Endothelial cell (in vitro differentiated cells): ENCODE measurements at places on chromosomes 2 and 18.

DNA sequence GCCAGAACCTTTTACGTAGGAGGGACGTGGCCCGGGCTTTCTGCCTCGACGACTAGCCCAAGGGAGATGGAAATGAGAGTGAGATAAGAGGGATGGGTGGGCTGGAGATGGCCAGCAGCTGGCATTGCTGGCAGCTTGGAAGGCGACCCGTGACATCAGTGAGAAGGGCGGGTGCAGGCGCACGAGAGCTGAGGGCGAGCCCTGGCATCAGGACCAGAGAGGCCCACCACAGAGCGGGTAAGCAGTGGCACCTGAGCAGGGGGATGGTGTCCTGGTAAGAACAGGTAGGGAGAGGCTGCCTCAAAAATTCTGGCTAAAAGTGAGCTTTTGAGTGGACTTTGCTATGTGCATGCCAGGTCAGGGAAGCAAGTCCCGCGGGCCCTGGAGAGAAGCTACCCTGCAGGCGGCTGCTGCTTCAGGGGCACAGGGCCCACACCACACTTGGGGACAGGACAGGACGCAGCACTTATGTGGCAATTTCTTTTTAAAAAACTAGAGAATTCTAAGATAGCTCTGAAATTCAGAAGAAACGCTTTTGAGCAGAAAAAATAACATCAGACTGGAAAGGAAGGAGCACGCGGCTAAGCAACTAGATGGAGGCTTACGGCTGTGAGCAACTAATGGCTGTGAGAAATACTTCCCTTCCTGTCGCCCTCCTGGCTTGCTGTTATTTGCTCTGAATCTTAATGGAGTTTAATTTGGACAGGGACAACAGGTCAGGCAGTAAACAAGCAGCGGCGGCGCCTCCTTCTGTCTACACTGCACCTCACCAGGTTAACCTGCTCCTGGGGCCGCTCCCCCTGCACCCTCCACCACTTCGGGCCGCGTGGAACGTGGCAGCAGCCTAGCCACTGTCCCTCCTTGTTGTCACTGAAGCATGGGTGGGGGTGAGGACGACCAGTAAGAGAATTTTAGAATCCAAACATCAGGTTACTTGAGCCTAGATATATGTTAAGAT lies 20.5 kb downstream of the THAP4 start:
- DNase-seq: no peak

GRCh38 chr2:128798502-128799283 lies 480.0 kb upstream of the HS6ST1 start:
- no peak for DNase-seq

GRCh38 chr2:9914384-9915065 lies 37.0 kb upstream of the GRHL1 start:
- DNase-seq: no peak

GRCh38 chr18:903701-904100 lies 970 bp upstream of the ADCYAP1 start:
- DNase-seq: peak; percentile 84

DNA sequence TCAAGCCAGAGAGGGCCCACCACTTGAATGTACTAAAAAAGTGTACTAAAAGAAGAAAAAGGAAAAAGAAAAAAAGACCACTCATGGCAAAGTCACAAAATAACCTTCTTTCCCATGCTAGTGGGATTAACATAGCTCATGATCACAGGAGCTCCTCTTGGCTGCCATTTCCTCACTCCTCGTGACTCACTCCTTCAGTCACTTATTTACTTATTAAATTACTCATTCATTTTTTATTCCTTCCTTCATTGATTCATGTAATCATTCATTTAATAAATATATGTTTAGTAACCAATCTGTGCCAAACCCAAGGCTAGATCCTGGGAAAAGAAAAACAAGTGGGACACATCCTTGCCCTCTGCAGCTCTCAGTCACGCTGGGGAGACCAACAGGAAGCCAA lies 300.5 kb downstream of the INSIG2 start:
- DNase-seq: no peak

DNA sequence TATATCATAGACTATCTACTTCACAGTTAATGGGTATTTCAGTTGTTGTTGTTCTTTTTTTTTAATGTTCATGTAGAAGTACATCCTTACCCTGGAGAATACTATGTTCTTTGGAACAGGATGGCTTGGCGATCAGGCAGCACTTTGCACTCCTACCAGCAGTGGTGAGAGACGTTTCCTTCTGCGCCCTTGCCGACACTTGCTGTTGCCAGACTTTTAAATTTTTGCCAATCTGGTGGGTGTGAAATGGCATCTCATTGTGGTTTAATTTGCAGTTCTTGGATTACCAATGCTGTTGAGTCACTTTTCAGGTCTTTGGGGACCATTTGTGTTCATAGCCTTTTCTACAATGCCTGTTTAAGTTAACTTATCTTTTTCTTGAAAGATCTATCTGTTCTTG lies 197.3 kb downstream of the SH3RF3 start:
- DNase-seq: no peak

DNA sequence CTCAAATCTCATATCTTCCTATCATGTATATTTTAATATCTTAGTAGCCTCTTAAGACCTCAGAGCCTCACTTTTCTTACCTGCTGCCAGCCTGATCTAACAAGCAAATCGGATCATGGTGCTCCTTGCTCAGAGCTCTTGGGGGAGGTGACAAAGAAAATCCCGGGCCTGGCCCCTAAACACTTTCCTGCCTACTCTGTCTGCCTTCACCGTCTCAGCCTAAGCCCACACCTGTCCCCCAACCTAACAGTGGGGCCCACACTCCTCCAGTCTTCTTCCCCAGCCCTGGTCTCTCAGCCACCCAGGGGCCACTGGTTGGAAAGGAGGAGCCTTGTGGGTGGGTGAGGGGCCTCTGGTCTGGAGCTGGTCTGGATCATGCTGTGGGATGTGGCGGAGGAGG lies 207.3 kb downstream of the HAUS1 start:
- no peak for DNase-seq
